ENCODE measurements at places on chromosomes 7 and 10.

DNA sequence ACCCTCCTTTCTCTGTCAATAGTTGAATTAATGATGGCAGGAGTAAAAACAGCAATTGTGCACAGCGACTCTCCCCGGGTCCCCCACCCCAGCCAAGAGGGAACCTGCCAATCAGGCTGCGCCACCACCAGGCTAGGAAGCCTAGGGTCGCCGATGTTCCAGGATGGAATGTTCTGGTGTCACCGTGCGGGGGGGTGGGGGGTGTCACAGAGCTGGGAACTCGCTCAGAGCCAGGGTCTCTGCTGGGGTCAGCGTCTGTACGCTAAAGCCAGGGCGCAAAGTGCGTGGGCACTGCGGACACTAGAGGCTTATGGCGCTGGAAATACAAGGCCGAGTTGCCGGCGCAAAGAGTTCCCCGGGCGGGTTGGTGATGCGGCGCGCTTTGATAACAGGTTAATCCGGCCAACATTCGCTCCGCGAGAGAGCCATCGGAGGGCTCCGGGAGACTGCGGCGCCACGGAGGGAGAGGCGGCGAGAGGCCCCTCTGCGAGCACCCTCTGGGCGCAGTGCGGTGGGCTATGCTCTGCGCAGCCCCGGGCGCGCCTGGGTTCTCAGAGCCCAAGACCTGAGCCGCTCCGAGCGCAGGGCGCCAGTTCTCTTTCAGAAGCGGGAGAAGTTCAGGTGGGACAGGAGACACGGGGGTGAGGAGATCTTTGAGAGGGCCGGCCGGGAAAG is 192.3 kb downstream of the EMX2 start:
- DNase-seq = no peak

- DNase-seq = no peak
Measured at GRCh38 chr10:7338469-7338868, 72.4 kb downstream of the SFMBT2 start.

GRCh38 chr10:69364232-69364940 is 52.3 kb downstream of the TACR2 start:
- no peak for DNase-seq

DNA sequence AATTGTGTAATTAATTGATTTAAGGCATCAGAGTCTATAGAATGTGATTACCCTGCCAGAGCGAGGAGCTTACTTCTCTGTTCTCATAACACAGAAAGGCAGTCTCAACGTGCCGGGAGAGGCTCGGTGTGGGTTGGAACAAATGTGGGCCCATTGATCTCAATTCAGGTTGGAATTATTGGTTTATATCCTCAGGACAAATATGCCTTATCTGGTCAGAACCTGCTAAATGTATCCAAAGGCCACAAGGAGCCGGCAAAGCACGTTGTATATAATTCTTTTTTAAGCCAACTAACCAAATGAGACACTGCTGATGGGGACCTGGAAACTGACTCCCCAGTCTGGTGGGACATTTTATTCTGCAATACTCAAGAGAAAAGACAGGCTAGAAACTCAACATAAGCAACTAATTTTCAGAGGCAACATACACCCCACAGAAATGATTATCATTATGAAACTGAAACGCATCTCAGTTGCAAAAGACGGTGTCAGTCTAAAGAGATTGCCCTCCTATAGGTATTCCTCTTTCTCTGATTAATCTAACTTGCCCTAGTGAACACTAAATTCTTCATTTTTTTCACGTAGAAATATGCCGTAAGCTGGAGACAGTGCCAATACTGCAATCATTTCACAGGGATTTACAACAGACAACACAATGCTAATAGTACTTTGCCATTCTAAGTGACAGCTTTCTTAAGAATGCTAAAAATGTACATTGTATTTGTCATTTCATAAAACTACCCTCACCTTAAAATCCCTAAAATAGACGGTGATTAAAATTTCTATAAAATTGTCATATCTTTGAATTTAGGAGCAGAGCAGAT is 9.4 kb downstream of the EBF3 start:
- DNase-seq = no peak

- no peak for DNase-seq
Measured at GRCh38 chr7:113752289-113752688, 166.5 kb downstream of the PPP1R3A start.

DNA sequence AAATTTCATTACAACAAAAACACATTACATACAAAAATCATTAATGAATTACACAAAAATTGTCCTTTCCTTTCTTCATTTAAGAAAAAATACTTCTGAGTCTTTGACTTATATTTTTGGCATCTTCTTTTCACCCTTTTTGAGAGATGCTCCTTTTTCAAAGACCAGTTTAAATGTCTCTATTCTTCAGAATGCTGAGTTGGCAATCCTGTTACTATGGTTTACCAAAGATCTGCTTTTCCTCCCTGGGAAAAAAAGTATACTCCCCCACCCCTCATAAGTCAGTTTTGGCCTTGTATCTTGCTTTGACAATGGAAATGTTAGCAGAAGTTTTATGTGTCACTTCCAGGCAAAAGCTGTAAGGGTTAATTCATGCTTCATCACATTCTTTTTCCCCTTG is 198.4 kb upstream of the GRM3 start:
- DNase-seq = no peak

Data from NCI-H446 (cell line).